ENCODE measurements at places on chromosomes 4 and X.

GRCh38 chr4:168654104-168654847 lies 157.4 kb downstream of the PALLD start:
- no peak for DNase-seq

GRCh38 chr4:173682609-173683008 lies 152.6 kb upstream of the HAND2 start:
- no peak for DNase-seq

GRCh38 chrX:107541244-107541643 lies 87.1 kb upstream of the PRPS1 start:
- no peak for DNase-seq

DNA sequence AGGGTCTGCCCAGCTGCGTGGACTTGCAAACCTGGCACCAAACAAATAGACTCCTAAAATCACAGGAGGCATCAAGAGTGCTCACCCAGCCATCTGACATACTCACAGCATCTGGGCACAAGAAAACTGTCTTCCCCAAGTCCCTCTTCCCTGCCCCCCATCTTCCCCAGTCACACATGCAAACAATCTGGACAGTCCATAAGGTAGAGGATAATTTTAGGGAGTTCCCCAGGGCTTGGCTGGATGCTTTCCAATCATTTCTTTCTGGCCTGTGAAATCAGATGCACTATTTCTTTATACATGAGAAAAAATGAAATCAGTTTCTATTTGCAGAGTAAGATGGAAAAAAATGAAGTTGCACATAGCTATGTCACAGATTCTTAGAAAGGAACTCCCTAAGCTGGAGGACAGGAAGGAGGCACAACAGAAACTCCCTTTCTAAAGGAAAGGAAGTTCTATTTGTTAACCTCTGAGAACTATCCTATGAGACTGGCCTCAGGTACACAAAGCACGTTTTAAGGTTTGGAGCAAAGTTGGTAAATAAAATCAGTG lies 342.3 kb downstream of the HNRNPD start:
- DNase-seq: no peak

GRCh38 chr4:40348000-40348399 lies 12.9 kb downstream of the CHRNA9 start:
- no peak for DNase-seq

DNA sequence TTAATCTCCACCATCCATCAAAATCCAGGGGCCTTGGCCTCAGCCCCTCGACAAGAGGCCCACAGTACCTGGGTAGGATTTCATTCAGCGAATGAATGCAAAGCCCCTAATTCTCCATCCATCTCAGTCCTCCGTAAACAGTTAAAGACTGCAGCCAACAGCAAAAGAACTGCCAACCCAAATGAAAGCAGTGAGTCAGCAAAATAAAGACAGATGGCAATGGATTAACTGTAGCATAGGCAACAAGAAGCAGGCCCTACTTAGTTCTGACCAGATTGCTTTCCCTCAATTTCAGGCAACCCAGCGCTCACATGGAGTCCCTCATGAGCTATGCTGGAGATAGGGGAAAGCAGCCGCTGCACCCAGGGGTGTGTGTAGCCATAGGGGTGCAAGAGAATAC lies 21.4 kb downstream of the PLAC1 start:
- DNase-seq: no peak

DNA sequence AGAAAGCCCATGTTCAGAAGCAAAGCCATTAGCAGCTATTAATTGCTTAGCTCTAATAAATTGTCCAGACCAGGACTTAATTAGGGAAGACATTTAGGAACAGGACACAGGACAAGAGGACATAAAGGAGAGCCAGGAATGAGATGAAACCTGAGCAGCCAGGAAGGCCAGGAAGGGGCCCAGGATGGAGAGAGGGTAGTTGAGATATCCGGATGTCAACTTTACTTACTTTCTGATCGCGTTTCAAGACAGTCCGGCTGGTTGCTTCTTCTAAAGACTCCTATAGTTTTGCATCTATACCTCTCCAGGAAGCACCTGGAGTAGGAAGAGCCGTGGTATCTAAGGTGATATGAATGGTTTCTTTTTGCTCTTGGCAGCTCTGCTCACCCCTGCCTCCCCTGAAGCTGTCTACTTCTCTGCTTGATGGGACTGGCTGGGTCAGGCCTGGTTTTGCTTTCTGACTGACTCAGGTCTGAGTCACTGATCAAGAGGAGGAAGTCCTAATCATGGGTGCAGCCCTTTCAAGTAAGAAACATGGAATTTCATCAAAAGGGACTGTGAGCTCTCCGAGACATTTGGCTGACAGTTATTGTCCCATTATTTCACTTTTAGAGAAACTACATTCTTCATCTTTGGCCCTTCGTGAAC lies 733.3 kb downstream of the RPA4 start:
- peak; percentile 21 for DNase-seq

- peak; percentile 7 for DNase-seq
These were observed 145.0 kb upstream of the LEF1 start for GRCh38 chr4:108313546-108314339.

- DNase-seq: no peak
These were observed 69.2 kb downstream of the PAQR3 start for GRCh38 chr4:78870056-78870455.

GRCh38 chr4:184937030-184937710 lies 81.1 kb upstream of the HELT start:
- no peak for DNase-seq

DNA sequence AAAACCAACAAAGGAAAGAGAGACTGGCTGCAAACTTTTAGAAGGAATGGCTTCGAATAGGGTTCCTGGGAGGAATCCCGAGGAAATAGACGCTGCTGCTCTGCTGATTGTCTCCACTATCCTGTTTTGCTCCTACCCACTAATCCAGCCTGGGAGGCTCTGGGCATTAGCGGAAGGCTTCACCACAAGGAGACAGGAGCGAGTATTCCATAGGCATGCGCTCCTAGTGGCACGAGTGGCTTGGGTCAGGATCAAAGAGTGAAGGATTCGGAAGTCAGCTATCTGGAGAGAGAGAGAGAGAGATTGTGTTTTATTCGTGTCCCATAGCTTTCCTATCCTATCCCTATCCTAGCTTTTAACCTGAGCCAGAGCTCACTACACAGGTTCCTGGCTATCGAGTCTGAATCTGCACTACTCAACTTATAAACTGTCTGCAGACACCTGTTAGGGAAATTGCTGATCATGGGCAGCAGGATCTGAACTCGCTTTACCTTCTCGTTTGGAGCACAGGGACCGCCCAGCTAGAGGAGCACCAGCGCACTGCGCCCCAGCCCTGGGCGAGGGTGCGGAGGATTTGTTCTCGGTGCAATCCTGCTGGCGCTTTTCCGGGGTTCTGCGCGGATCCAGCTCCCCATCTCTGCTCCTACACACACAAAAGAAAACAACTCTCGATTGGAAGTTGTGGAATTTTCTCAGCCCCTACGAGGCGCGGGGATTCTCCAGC lies 740 bp upstream of the NPY2R start:
- no peak for DNase-seq

DNA sequence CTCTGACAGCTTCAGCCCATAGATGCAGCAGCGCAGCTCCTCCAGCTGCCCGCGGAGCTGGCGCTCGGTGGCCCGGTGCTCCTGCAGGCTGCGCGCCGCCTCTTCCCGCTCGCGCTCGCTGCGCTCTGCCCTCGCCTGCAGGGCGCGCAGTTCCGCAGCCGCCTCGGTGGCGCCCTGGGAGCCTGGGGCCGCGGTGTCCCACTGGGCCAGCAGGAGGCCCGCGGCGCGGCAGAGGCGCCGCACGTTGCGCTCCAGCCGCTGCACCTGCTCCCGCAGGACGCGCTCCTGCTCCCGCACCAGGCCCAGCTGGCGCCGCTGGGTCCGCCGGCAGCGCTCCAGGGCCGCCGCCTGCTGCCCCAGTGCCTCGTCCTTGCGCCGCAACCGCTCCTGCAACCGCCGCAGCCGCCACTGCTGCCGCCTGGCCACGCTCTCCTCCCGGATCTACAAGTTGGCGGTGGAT lies 10.1 kb downstream of the C4orf50 start:
- DNase-seq: peak; percentile 16

- DNase-seq: peak; percentile 67
These were observed 120.8 kb upstream of the PJA1 start for GRCh38 chrX:69285881-69286564.

DNA sequence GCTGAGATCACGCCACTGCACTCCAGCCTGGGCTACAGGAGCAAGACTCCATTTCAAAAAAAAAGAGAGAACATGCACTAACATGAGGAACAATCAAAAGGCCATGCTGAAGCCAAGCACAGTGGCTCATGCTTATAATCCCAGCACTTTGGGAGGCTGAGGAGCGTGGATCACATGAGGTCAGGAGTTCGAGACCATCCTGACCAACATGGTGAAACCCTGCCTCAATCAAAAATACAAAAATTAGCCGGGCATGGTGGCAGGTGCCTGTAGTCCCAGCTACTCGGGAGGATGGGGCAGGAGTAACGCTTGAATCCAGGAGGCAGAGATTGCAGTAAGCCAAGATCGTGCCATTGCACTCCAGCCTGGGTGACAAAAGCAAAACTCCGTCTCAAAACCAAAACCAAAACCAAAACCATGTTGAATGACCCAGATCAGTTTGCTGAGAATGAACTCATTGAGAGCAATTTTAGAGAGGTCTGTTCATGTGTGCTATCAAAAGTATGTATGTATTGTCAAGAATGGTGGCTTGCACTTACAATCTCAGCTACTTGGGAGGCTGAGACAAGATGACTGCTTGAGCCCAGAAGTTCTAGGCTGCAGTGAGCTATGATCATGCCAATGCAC lies 44.8 kb downstream of the PDS5A start:
- peak; percentile 64 for DNase-seq

DNA sequence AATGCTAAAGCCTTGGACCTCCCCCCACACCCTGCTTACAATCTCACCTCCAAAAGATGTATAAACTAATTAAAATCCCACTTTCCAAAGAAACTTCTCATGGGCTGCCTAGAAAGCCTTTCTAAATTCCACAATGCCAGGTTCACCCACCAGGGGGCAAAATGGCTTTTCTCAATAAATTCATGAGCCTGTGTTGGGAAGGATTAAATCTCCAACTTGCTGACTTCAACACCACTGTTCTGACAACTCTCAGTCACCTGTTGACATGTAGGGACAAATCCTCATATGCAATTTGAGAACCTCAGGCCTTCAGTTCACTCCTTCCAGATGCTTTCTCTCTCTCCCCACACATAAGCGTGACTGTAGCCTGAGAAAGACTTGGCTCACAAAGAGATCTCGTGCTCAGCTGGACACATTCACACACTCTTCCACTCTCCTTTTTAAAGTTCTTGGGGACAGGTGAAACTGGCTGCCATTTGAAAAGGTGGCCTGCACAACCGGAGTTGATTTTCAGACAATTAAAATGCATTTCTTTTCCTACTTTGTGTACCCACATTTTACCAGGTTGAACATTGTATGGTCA lies 88.6 kb upstream of the PRPS2 start:
- no peak for DNase-seq

GRCh38 chr4:149630064-149630463 lies 185.6 kb downstream of the IQCM start:
- no peak for DNase-seq

DNA sequence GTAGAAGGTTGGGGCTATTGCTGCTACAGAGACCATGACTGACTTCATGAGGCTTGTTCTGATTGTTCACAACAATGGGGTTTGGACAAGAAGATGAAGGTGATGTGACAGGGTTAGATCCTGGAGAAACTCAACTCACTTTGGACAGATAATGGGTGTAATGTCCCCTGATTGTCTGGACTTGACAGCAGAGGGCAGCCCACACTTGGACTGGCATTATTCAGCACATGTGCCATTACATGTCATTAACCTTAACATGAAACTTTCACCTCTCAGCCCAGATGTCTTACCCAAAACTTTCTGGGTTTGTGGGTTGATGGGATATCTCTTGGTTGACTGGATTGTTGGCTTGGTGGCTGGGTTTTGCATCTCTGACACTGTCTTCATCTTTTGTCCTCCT lies 101.5 kb downstream of the MXRA5 start:
- DNase-seq: no peak

GRCh38 chrX:109760922-109761250 lies 27.8 kb upstream of the ACSL4 start:
- DNase-seq: no peak

- DNase-seq: no peak
These were observed 36.9 kb downstream of the EVC start for GRCh38 chr4:5747738-5748375.

- DNase-seq: no peak
These were observed 410 bp downstream of the GNL3L start for GRCh38 chrX:54530357-54530900.
